Stimulated activated naive CD8-positive, alpha-beta T cell treated with anti-CD3 and anti-CD28 coated beads, Interleukin-15, amount 100 ng/mL, for 72 hours (primary cell): ENCODE measurements at places on chromosomes 5 and 9.

GRCh38 chr5:163439092-163439425 is 1.7 kb downstream of the CCNG1 start:
- no peak for DNase-seq

DNA sequence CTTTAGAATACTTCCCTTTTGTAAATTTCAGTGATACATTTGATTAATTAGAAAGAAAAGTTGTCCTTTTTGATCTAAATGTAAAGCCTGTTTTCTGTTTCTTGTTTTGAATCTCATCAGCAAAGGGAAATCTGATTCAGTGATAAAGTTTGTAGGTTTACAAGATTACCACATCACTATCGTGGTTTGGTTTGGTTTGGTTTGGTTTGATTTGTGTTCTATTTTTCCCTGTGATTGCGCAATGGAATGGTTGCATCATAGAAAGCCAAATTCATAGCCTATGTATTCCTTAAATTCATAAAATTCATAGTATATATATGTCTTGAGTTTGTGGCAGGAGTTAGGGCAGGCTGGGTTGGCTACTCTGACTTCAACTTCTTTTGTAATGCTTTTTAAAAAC is 15.2 kb downstream of the SRFBP1 start:
- DNase-seq, result no peak

- DNase-seq, result no peak
These were observed 42.1 kb upstream of the CTNND2 start for GRCh38 chr5:11946317-11946716.

DNA sequence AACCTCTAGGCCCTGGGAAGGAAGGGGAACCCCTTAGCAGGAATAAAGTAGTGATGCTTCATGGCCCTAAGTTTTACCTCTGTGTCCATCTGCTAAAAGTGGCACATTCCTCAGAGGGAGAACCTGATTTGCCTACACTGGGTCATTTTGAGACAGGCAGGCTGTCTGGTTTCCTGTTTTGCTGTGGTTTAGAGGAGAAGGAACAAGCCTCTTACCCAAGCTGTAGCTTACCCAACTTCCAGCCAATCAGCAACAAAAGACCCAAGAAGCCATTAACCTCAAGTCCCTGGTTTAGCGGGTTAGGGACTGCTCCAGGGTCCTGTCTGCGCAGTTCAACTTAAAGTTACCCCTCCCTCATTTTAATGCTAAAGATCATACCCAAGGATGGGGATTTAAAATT is 411.0 kb downstream of the MAT2B start:
- DNase-seq, result no peak

DNA sequence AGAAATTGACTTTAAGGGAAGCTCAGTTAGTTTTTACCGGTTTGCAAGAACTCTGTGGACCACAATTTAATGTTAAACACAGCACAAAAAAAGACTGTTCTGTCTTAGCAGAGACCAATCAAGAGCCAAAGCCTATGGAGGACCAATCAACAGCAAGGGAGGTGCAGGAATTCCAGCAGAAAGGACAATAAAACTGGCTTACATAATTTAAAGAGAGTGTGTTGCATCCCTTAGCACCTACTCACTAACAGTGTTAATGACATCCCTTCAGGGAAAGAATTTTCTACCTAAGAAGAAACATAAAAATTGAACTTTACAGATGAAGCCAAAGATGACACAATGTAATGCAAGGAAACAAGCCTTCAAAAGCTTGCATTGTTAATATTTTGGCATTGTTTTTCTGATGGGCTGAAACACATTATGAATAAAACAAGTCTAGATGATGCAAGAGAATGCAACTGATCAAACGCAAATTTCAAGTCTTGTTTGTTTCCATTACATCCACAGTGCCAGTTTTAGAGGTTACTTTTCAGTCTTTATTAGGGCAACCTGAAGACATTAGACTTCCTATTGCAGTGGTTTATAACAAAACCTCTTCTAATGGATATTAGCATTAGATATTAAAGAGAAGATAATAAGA is 111.3 kb upstream of the FST start:
- no peak for DNase-seq
